ENCODE measurements at places on chromosomes 2 and 18.

DNA sequence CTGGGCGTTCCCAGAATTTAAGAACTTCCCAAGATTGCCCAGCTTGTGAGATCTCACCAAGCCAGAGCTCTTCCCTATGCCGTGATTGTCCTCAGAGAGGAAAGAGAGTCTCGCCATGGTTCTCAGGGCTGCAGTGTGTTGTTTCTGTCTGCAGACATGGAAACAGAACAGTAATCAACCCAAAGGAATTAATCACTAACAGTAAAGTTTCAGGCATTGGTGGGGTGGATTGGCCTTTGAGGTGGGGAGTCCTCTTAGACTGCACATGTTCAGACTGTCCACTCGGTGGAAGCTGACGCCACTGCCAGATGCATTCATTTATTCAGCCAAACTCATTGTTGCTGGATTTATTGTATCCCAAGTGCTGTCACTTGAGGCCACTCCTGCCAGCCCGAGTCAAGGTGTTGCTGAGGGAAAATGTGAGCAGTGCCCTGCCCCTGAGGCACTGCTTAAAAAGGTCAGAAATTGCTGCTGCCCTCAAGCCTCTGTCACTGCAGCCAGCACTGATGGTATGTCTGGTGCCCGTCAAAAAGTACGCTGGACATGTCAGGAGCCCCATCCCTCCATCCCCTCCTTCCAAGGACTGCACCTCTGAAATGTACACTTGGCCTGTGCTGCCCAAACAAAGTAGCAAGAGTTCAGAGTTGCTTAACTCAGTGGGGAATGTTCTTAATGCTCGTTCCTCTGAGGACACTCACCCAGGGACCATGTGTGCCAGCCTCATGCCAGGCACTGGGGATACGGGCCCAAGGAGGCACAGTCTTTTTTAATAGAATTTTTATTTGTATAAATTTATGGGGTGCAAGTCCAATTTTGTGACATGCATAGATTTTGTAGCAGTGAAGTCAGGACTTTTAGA is 201.0 kb downstream of the GLI2 start:
- DNase-seq = no peak

- DNase-seq = no peak
Measured at GRCh38 chr2:96962567-96963203, 23.7 kb downstream of the FAM178B start.

DNA sequence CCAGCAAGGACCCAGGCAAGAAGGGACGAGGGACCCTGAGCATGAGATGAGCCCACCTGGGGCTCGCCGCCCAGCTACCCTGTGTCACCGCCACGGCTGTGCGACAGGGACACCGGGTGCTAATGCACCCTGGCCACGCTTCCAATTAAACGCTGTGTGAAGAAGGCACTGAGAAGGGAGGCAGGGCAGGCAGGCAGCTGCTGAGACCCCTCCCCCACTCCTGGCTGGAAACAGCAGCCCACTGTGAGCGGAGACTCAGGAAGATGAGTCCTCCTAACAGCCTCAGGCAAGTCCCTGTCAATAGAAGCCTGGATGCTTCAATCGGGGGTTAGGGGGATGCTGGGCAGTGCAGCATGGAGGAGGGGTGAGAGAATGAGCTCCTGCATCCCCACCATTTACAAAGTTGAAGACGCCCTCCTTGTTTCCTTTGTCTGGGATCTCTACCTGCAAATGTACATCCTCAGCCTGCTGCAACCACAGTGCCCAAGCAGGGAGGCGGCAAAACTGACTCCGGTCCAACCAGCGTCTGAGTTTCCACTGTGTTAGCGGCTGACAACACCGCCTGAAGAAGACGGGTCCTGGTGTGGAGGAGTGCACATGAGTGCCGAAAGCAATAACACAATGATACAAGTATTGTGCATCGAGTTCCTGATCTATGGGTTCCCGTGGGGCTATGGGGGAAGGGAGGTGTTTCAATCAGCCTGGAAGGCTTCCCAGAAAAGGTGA is 12.8 kb downstream of the TMEM163 start:
- DNase-seq = no peak

GRCh38 chr2:28394997-28395333 is 2.3 kb downstream of the FOSL2 start:
- DNase-seq = no peak

GRCh38 chr2:30178618-30179434 is 32.0 kb downstream of the YPEL5 start:
- DNase-seq = peak; percentile 67

- DNase-seq = no peak
Measured at GRCh38 chr2:60023256-60023985, 530.0 kb downstream of the BCL11A start.

DNA sequence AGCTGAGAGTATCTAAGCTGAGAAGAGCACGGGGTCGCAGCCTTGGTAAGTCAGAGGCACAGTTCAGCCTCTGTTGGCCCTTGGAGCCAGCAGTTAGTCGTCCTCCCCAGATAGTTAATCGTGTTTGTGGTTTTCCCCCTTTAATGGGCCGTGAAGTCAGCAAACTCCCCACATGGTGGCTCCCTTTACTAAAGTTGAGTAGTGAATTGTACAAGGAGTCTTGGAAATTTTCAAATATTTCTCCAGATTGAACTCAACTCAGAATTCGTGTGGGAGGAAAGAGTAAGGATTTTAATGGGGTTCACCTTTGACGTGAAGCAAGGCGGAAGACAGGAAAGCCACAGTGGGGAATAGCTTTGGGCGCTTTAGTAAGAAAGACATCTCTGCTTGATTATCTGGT is 2.4 kb upstream of the ADCYAP1 start:
- no peak for DNase-seq

DNA sequence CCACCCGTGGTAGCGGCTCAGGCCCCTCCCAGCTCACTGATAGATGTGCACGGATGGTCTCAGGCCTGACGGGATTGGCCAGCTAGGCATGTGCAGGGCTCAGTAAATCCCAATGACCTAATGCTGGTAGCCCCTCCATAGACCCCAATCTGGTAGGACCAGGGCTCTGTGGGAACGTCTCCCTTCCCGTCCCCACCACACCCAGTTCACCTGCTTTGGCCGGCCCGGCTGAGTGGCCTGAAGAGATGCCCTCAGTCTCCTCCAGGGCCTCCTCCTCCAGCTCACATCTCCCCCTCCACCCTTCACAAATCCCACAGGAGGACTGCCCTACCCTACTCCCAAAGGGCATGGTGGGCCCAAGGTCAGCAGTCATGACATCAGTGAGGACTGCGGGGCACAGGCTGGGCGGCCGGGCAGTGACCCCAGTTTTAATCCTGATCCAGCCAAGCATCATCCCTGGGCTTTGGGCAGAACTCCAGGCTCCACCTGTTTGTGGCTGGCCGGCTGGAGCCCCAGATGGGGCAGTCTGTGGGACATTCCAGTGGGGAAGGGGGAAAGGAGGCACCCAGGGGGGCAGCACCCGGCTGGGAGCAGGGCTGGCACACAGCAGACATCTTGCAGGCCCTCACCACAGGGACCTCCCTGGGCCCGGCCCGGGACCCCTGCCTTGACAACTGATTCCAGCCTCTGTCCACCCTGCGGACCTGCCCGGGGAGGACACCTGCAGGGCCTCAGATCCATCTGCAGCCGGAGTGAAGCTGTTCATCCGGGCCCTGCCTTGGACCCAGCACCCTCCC is 2.3 kb downstream of the KIF1A start:
- no peak for DNase-seq

- DNase-seq = no peak
Measured at GRCh38 chr2:197250084-197250397, 60.5 kb downstream of the ANKRD44 start.

DNA sequence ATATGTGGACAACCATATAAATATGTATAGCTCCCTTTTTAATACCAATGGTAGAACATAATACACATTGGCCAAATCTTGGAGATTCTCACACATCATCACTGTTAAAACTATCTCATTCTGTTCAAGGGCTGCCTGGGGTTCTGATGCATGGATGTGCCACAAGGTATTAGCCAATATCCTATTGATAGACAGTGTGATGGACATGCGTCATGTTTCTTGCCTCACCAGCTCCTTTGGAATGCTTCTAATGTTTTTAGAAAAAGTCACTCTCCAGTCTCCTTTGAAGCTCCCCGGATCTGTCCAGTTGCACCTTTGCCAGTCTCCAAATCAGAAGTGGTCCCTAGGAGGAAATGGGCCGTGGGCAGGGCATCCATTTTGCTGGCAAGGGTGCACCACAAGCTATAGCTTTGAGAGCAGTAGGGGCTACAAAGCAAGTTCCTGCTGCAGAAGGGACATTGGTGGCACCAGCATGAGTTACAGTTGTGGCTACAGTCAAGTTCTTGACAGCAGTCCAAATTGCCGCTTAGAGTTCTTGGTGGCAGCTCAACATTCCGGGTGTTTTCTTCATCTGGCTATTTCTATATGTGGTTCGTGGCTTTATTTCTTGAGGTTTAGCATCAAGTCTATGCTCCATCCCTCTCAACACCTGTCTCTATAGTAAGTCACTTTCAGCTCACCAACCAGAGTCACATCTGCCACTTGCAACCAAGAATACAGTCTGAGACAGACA is 25.1 kb upstream of the ATRAID start:
- DNase-seq = no peak

DNA sequence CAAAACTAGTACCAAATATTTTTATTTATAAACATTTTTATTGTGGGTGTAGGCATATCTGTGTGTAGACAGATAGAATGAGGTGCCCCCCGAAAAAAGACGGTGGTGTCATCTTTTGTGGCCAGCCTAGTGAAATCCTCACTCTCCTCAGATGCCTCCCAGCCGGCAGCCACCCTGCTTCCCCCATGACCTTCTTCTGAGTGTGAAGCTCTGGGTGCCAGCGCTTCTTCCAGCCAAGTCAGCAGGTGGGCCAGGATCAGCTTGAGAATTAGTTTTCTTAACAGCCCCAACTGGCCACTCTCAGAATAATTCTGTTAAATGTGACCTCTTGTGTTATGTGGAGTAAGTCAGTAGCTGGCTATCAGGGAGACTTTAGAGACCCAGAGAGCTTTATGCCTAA is 229.6 kb upstream of the FOSL2 start:
- no peak for DNase-seq

GRCh38 chr2:217875556-217876252 is 127.1 kb downstream of the TNS1 start:
- DNase-seq = no peak

DNA sequence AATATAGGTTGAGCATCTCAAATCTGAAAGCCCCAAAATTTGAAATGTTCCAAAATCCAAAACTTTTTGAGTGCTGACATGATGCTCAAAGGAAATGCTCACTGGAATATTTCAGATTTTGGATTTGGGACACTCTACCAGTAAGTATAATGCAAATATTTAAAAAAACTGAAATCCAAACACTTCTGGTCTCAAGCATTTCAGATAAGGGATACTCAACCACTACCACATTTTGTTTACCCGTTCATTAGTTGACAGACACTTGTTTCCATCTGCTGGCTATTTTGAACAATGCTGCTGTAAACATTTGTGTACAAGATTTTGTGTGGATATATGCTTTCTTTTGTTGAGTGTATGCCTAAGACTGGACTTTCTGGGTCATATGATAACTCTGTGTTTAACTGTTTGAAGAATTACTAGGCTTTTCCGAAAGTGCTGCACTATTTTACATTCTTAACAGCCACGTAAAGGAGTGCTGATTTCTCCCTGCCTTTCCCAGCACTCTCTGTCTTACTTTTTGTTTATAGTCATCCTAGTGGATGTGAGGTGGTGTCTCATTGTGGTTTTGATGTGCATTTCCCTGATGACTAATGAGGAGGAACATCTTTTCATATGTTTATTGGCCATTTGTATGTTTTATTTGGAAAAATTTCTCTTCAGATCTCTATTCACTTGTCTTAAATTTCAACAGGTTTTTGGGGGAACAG is 19.5 kb upstream of the DCDC2C start:
- peak; percentile 46 for DNase-seq

DNA sequence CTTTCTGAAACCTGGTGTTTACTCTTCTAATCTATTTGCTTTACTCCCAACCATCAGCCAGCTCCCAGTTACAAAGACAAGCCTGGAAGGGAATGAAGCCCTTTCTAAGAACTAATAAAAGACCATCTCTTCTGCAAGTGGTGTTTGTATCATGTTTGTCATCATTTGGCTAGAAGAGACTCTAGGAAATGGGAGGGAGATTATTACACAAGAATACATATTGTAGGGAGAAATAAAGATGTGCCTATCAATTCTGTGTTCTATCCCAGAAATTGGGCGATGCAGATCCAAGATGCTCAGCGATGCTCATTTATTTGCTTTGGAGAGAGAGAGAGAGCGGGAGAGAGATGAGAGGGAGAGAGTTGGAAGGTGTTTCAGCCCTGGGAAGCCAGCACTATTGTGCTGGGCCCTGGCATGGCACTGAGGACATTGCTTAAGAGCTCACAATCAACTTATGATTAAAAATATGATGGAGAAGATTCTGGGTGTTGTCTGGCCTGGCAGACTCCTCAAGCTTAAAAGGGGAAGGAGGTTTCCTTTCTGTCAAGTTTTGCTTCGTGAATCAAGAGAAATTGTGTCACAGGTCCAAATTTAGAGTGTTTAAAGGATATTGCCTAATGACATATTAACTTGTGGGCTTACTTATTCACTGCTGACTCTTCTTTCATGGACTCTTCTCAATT is 41.8 kb upstream of the AFF3 start:
- no peak for DNase-seq

- no peak for DNase-seq
Measured at GRCh38 chr18:10134204-10134603, 220.4 kb downstream of the VAPA start.

DNA sequence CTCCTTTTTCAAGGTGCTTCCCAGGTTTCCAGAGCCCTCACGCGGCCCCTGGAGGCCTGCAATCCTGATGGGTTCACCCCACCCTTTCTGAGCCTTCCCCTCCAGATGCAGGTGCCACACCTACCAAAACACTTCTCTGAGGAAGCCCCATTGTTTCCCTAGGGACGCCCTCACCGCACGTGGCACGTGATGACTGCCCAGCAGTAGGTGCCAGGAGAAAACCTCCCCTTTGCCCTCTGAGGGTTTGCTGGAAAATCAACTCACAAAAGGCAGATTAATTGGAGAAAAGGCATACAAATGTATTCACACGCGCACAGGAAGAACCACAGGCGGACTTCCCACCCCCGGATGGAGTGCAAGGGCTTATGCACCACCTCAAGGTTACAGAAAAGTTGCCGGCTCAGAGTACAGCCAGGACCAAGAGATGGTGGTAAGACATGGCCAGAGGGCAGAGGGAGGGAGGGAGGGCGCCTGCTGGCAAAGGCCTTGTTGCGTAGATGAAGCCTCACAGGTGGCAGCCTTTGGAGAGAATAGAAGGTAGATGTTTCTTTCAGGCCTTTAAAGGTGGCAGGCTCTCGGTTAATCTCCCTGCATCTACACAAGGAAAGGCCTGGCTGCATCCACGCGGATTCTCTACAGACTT is 269.4 kb upstream of the RAB6C start:
- DNase-seq = no peak

DNA sequence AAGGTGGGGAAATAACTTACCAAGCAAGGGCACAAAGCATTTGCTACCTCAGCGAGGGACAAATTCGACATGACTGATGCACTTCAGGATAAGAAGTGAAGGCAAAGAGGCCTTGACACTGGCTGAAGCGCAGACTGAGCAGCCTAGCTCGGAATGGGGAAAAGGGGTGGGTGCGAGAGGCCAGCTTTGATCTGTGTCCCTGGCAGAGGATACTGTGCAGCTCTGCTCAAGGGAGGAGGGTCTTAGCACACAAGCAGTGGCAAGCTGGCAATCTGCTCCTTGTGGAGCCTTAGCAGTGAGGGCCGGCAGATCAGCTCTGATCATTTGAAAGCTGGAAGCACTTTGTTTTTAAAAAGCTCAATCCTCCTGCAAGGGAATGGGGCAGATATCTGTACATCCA is 222.3 kb downstream of the ZBTB7C start:
- DNase-seq = no peak

GRCh38 chr2:202037086-202037485 is 3.4 kb downstream of the FZD7 start:
- peak; percentile 18 for DNase-seq
